ENCODE measurements at places on chromosomes 7 and 10. TPM values are rescaled to one million over a fixed set of nuclear protein-coding genes. Genes with fewer than 3 reads are reported as not detected.
A peak's percentile ranks its signal among the peaks of the same experiment; 100 is the strongest.

DNA sequence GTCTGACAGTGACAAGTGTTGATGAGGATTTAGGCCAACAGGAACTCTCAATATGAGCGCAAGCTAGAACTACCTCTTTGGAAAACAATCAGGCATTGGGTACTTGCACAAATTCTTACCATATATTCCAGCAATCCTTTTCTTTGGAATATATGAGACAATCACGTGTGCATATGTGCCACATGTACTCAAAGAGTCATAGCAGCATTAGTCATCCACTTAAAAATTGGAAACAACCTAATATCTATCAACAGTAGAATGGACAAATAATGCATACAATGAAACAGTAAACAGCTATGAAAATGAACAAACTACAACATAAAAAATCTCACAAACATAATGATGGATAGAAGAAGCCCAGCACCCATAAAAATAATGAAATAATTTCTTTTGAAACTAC lies 179.7 kb downstream of the GLI3 start:
- no peak for DNase-seq

DNA sequence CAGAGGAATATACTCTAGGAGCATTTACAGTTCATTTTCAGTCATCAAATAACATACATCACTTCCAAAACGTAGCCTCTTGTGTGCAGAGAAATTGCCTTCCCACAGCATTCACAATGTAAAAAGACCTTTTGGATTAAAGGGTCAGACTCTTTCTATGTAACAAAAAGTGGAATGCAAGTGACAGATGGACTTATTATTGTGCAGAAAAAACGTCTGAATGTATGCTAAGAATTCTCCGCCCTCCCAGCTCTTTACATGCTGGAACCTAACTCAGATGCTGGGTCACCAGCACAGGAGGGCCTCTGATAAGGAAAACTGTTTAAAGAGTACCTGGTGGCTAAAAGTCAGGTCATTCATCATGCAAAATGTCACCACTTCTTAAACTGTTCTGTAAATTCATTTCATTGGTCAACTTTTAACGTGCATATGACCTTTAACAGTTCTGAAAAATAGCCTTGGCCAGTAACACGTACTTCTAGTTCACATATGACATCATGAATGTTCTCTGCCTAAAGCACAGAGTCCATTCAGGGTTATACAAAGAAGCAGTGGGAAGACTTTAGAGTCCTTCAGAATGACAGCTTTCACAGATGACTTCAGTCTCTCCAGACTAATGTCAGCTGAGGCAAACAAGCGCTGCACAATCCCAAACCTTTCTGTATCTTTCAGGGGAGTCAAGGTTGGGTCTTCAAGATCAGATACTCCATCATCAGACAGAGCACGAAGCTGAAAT lies 58.6 kb downstream of the GSDME start:
- no peak for DNase-seq

DNA sequence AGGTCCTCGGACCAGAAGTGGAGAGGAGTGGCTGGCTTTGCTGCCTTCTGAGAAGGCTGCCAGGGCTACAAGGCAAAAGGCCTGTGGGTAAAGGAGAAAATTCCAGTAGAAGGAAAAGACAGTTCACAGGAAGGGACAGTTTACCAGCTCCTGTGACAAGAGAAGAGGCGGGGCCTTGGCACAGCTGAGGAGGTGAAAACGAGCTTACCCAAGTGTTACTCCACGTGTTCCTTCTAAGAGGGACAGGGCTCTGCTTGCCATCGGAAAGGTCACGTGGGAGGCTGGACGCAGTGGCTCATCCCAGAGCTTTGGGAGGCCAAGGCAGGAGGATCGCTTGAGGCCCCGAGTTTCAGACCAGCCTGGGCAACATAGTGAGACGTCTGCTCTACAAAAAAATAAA lies 129.4 kb upstream of the ZNF746 start:
- no peak for DNase-seq

DNA sequence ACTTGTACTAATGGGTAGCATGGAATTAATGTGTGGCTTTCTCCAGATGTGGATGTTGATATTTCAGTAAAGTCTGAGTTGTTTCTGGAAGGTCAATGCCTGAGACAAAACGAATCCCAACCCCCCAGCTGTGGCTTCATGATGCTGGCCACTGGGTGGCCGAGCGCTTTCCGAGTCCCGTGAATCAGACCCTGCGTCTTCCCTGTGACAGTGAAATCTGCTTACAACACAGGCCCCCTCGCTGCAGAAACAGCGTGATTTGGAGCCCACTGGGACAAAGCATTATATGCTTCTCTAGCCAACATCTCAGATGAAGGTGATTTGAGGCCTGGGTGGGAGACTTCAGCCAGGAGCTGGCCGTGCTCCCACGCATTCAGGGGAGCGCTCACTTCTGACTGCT lies 124.7 kb downstream of the WDR37 start:
- no peak for DNase-seq

DNA sequence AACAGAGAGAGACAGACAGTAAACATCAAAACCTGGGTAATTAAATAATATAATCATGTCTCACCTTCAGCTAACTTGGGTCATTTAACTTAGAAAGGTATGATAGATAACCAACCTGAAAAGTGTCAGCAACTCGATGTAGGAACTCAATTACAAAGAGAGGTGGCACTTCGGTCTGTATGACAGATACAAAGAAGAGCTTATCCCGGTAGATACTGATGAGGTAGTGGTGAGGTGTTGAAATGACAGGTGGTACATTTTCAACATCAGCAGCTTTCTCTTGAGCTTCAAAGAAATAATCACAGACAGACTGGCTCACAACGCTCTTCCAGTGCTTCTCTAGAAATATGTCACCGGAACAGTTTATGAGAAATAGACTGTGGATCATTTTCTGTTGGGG lies 12.6 kb downstream of the AP3M1 start:
- no peak for DNase-seq

DNA sequence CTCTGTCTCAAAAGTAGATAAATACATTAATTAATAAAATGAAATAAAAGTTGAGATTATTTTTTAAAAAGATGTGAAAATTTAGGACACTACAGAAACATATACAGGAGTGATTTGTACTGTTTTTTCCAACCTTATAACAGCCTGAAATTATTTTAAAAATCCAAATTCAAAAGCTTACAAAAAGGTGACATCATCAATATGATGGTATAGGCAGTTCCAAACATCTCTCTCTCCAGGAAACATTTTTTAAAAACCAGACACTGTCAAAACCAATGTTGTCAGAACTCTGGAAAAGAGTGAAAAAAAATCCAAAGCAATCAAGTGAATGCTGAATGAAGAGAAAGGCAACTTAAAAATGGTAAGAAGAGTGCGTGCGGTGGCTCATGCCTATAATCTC lies 76.7 kb downstream of the HHEX start:
- no peak for DNase-seq

GRCh38 chr7:83077328-83077727 lies 85.4 kb downstream of the PCLO start:
- no peak for DNase-seq

DNA sequence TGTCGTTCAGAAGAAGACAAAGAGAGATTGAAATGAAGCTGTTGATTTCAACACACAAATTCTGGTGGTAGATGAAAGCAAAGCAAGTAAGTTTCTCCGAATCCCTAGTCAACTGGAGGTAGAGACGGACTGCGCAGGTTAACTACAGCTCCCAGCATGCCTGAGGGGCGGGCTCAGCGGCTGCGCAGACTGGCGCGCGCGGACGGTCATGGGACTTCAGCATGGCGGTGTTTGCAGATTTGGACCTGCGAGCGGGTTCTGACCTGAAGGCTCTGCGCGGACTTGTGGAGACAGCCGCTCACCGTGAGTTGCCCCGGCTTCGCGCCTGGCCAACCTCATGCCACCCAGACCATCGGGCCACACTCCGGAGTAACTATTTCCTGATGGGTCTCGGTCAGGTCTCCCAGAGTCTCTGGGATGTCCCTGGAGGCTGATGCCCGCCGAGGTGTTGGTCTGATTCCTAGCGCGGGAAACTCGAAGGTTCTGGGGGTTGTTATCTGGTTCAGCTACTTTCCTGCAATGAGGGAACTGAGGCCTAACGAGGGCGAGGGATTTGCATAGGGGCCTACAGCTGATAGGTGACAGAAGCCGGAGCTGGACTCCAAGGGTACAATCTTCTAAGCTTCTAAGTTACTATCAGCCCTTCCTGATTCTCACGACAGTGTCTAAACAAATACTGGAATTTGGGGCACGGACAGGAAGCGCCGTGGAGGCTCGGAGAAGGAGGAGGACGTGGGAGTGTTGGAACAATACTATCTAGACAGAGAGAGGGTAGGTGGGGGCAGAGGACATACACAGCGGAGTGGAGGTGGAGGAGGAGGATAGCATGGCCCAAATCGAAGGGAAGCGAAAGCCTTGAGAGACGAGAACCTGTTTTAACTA lies at the start of gene RPP30:
Gene RPP30 (plus strand): TSS at position 209 of the 882 bp plus-strand sequence. CDS start 13 bp downstream, at position 222.
- DNase-seq = peak; percentile 91

DNA sequence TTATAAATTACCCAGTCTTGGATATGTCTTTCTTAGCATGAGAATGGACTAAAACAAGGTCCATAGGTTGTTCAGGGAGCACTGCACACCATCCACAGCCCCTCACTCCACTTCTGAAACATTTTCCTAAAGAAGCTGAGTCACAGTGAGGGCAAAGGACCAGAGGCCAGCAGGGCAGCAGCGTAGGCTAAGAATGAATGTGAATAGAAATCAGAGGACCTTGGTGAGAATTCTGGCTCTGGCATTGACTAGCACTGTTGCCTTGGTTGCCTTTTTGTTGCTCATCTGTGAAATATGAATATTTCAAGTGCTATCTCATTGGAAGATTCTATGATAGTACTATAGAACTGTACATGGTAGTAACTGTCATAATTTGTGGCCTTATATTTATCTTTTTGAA lies 41.7 kb upstream of the TOMM7 start:
- DNase-seq = no peak

- DNase-seq = no peak
Observed at GRCh38 chr10:61998937-61999336, 97.4 kb downstream of the ARID5B start.

DNA sequence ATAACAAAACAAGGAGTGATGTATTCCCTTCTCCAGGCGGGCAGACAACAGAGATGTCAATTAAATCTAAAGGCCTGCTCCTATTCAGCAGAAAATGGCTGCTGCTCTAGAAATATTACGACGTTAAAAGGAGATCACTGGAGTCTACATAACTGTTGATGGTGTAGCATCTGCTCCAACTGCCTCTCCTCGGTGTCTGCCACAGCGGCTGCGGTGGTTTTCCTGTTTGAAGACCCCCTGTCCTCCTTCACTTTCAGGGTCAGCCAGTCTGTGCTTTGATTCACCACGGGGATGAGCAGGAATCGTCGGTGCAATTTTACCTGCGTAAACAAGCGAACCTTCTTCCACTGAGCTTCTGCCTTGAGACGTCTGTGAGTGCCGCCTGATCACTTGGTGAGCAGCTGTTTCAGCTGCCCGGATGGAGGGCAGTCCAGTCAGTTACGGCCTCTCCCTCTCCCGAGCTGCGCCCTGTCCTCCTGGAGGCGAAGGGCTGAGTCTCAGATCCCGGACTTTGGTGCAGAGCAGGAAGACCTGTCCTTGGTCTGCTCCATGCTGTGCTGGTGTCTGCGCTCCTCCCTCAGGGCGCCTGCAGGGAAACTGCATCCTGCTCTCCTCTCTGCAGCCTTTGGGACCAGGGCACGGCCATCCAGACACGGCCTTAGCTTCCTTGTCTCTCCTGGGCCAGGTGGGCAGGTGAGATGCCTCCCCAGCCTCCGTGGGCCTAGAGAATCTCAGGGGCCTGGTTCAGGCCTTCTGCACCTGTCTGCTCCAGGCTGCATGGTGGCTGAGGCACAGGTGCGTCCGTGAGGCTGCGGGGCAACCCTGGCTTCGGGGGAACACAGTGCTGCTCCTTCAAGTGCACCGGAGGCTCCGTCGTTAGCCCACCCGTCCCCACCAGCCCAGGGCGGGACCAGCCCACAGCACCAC lies 326.6 kb downstream of the ADARB2 start:
- no peak for DNase-seq

DNA sequence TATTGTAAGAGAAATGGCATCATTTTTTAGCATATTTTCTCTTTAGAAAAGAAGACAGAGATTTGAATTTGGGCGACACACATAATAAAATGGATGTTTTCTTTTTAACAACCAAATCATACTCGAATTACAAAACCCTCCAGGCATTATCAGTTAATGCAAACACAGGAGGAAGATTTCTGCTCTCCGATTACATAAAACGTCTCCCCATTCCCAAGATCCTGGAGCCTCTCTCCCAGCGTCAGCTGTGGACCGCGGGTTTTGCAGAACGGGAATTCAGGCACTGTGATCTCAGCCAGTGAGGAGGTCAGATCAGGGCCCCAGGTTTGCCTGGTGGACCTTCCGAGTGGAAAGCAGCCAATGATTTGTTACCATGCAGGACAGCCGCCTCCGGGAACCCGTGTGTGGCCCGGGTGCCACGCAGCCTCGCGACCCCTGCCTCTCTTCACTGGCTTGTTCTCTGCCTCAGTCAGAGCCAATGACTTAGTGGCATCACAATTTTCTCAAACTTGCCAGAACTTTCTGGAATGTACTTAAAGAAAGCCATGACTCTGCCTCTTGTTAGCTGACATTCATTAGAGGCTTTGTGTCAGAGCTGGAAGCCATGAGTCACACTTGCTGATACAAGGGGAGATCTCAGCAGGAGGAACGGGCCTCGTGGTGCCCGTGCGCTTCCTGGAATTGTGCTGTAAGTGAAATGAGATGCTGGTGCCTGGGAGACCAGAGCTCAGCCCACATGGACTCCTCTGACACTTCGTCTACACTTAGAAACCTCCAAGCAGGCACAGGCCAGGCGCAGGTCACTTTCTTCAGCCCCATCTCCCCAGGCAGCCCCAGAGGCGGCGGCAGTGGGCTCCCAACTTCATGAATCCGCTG lies 246.1 kb downstream of the KLF6 start:
- peak; percentile 66 for DNase-seq

- no peak for DNase-seq
Observed at GRCh38 chr7:27519793-27520469, 142.8 kb downstream of the HIBADH start.

GRCh38 chr10:88361995-88362807 lies 220.9 kb downstream of the RNLS start:
- DNase-seq = no peak

GRCh38 chr10:100793055-100793454 lies 47.7 kb downstream of the PAX2 start:
- DNase-seq = no peak

GRCh38 chr10:124092860-124093773 lies at the start of gene CHST15:
Gene CHST15, minus strand, starts transcription at chr10:124093598. Its CDS starts 47,386 bp downstream, at chr10:124046212.
- DNase-seq = no peak

- no peak for DNase-seq
Observed at GRCh38 chr7:88546808-88547207, 212.7 kb upstream of the ZNF804B start.

DNA sequence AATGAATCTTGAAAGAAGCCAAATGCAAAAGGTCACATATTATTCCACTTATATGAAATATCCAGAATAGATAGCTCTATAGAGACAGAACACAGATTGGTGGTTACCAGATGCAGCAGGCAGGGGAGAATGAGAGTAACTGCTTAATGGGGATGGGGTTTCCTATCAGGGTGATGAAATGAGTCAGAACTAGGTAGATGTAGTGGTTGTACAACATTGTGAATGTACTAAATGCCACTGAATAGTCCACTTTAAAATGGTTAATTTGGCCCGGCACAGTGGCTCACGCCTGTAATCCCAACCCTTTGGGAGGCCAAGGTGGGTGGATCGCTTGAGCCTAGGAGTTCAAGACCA lies 9.4 kb upstream of the SLC25A28 start:
- no peak for DNase-seq

The CNTNAP2 gene
- total RNA-seq = 0.65 TPM

The SYT15B gene
- 0.62 TPM for total RNA-seq

The ASZ1 gene
- total RNA-seq = not detected

The TUBAL3 gene
- total RNA-seq = not detected

The HKDC1 gene
- not detected for total RNA-seq

The ZNF777 gene
- 7.2 TPM for total RNA-seq

The ENTPD1 gene
- 6.3 TPM for total RNA-seq

The LBX1 gene
- not detected for total RNA-seq

The FBXL13 gene
- 0.24 TPM for total RNA-seq

The SVIL gene
- 327 TPM for total RNA-seq

All from Right ventricle myocardium inferior (tissue), 1 donor.